ENCODE measurements at places on chromosomes 1 and 21. TPM values are rescaled to one million over a fixed set of nuclear protein-coding genes. Genes with fewer than 3 reads are reported as not detected.

TNFRSF14 gene
- 133 TPM for total RNA-seq

DNA sequence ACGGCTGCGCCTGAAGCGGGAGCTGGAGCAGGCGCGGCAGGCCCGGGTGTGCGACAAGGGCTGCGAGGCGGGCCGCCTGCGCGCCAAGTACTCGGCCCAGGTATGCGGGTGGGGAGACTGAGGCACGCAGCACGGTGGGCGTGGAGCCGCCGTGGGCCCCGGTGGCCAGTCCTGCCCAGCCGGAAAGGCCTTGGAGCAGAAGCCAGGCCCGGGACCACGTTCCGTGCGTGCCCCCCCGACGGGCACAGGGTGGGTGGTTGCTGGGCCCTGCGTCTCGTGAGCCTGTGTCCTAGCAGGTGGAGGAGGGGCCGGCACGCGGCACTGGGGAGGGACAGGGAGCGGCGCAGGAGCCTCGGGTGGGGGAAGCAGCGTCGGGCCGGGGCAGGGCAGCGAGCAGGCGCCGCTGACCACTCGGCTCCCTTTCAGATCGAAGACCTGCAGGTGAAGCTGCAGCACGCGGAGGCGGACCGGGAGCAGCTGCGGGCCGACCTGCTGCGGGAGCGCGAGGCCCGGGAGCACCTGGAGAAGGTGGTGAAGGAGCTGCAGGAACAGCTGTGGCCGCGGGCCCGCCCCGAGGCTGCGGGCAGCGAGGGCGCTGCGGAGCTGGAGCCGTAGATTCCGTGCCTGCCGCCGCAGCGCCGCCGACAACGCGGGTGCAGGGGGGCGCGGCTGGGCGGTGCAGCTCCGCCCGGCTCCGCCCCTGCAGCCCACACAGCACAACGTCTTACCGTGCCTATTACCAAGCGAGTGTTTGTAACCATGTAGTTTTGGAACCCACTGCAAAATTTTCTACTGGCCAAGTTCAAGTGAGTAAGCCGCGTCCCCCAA lies 78.2 kb downstream of the SKI start:
- no peak for DNase-seq

GRCh38 chr21:33189237-33189636 lies 40.5 kb upstream of the IFNAR2 start:
- DNase-seq = no peak

CCDC17 gene
- 5.0 TPM for total RNA-seq

- no peak for DNase-seq
Observed at GRCh38 chr1:219160967-219161366, 12.7 kb upstream of the LYPLAL1 start.

DNA sequence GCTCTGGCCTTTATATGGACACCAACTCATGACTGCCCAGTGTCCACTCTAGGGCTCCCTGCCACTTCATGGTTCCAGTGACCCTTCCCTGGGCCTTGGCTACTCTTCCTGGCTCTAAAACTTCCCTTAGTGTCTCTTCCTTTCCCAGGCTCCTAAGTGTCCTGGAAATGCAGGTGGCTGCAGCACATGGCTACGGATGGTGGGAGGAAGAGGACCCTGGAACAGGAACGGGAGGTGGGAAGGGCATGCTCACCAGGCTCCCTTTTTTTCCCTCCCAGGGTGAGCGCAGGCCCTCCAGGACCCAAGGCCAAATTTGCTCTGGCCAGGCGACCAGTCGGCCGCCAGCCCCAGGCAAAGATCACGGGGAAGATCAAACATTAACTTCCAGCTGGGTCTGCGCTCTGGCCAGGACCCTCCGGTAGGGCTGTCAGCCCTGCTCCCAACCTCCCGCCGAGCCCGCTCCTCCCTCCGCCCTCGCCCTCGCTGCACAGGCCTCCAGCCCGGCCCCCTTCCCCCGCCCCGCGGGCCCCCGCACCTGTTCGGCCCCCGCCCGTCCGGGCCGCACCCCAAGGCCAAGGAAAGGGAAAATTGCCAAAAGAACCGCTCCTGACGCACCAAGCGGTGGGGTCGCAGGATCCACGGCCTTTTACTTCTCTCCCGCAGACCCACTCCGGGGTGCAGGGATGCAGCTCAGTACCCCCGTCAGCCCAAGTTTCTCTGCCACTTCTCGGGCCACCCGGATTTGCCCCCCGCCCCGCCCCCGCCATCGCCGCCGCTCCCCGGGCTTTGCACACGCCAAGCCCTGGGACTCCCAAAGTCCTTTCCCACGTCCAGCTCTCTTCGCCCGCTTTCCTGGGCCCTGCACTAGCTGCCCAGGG lies 894 bp downstream of the TCEA3 start:
- peak; percentile 88 for DNase-seq

GRCh38 chr1:58844176-58844575 lies 60.3 kb upstream of the JUN start:
- DNase-seq = no peak

- no peak for DNase-seq
Observed at GRCh38 chr21:25896501-25897056, 161.8 kb downstream of the GABPA start.

GRCh38 chr1:68955424-68955823 lies 458.5 kb upstream of the DEPDC1 start:
- DNase-seq = no peak

PER3 gene
- 47.1 TPM for total RNA-seq

AGT gene
- 1.8 TPM for total RNA-seq

GRCh38 chr1:54919367-54920359 lies 32.7 kb upstream of the DHCR24 start:
- no peak for DNase-seq

DNA sequence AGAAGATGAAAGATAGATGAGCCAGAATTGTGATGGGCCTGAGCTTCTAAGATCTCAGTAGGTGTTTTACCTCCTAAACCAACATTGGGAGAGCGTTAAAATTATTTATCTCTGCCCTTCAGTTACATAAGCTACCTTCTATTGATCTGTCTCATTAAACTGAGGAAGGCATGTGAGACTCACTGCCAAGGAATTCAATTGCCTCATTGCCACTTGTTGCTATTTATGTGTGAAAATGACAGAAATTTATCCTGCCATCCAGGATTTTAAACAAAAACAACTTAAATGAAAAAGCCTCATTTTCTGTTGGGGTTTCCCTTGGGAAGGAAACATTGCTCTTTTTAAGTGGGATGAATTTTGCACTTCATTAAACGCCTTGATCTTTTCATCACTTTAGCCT lies 78.7 kb upstream of the RUNX1 start:
- no peak for DNase-seq

GRCh38 chr21:14850394-14850793 lies 214.4 kb downstream of the NRIP1 start:
- no peak for DNase-seq

PSRC1 gene
- 2.9 TPM for total RNA-seq

- DNase-seq = no peak
Observed at GRCh38 chr1:160421881-160422280, 21.5 kb downstream of the VANGL2 start.

- no peak for DNase-seq
Observed at GRCh38 chr21:33695813-33696212, 53.5 kb downstream of the ITSN1 start.

DNA sequence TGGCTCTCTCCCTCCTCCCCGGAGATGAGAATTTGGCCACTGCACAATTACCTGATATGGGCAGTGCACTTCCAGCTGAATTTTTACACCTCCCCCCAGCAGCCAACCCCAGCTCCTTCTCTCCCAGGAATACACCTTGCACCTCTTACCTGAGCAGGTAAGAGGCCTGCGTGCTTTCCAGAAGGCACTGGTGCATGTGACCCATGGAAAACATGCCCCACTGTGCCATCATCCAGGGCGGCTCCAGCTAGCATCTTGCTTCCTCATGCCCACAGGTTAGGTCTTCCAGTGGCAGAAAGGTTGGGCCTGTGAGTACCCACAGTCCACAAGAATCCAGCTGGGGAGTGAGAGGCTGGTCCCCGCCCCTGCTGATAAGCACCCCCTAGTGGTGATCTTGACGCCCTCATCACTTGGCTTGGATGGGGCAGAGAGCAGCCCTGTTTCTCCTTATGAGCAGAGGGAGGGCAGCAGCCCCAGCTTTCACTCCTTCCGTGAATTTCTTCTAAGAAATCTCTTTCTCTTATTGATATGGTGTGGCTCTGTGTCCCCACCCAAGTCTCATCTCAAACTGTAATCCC lies 57.8 kb downstream of the EDARADD start:
- no peak for DNase-seq

SMCP gene
- total RNA-seq = not detected

Measured in upper lobe of right lung (tissue), 1 donor.